Cerebellum (tissue), 4 donors: ENCODE measurements at places on chromosomes 5 and 9. TPM values are rescaled to one million over a fixed set of nuclear protein-coding genes. Genes with fewer than 3 reads are reported as not detected.

Gene GPR21
- 13.5 TPM for total RNA-seq

Gene PCDHGB6
- 21.7 TPM for total RNA-seq

Gene EMB
- total RNA-seq: 7.9 TPM

Gene CSF2
- total RNA-seq: not detected

Gene PCDHGA7
- total RNA-seq: 20.0 TPM

Gene CTXN3
- 2.8 TPM for total RNA-seq

Gene PKD2L2
- total RNA-seq: not detected

Gene ANKRD18A
- 7.3 TPM for total RNA-seq

Gene FGF1
- total RNA-seq: 6.8 TPM

Gene CAMK2A
- 7.5 TPM for total RNA-seq

Gene SLC46A2
- total RNA-seq: 0.73 TPM

Gene F2RL2
- 0.27 TPM for total RNA-seq

Gene IL3
- total RNA-seq: not detected

Gene PLPP7
- 6.6 TPM for total RNA-seq

Gene SLC22A4
- 2.5 TPM for total RNA-seq

Gene F12
- total RNA-seq: 3.3 TPM

Gene HSPB3
- not detected for total RNA-seq

Gene NTRK2
- total RNA-seq: 159 TPM

Gene ARHGEF39
- 1.3 TPM for total RNA-seq

Gene HNRNPH1
- 980 TPM for total RNA-seq

Gene HCN1
- 32.5 TPM for total RNA-seq

Gene ANKRD31
- 0.82 TPM for total RNA-seq

Gene ARSI
- 1.4 TPM for total RNA-seq
